Transverse colon (tissue), 4 donors: ENCODE measurements at places on chromosomes 12 and 14. TPM values are rescaled to one million over a fixed set of nuclear protein-coding genes. Genes with fewer than 3 reads are reported as not detected.

- no peak for DNase-seq
Observed at GRCh38 chr12:126210448-126210847, 1145.2 kb downstream of the AACS start.

NOVA1 gene
- 6.8 TPM for total RNA-seq

MAP1LC3B2 gene
- total RNA-seq: not detected

PIWIL1 gene
- 0.55 TPM for total RNA-seq

CACNA2D4 gene
- total RNA-seq: 6.5 TPM

GRCh38 chr12:127060933-127061332 is 1206.0 kb upstream of the TMEM132C start:
- DNase-seq: no peak

ZNF10 gene
- total RNA-seq: 12.9 TPM

- DNase-seq: no peak
Observed at GRCh38 chr14:34113005-34113511, 162.2 kb upstream of the EGLN3 start.

AICDA gene
- total RNA-seq: not detected

JPH4 gene
- total RNA-seq: not detected

- no peak for DNase-seq
Observed at GRCh38 chr12:97899956-97900355, 437.4 kb downstream of the RMST start.
